ENCODE measurements at places on chromosomes 1 and 21. TPM values are rescaled to one million over a fixed set of nuclear protein-coding genes. Genes with fewer than 3 reads are reported as not detected.
A peak's percentile ranks its signal among the peaks of the same experiment; 100 is the strongest.

DNA sequence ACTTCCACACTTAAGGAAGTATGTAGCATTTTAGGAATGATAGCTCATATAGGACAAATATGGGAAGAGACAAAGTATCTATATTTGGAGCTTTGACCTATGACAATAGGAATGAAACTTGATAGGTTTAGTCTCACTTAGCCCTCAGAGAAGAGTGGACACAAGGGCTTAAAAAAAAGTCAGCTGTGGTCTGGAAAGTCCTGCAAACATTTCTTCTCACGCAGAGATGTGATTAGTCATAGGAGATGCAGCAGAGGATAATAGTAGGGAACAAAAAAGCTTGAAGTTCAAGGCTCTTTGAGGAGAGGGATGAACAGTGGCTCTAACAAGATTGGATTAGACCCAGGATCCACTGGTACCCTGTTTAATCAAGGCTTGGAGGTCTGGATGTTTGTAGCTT lies 14.8 kb upstream of the RNF220 start:
- no peak overlapping the region for H3K4me3 ChIP-seq
- no peak for DNase-seq

GRCh38 chr1:32400876-32401631 lies 6.8 kb upstream of the BSDC1 start:
- H3K27me3 ChIP-seq = no peaks in the 10 kb centered on the region
- no peaks in the 10 kb centered on the region for H3K36me3 ChIP-seq
- peak; percentile 21 for DNase-seq
- no peak overlapping the region for H3K4me3 ChIP-seq

GRCh38 chr1:110113551-110113950 lies 1.3 kb downstream of the UBL4B start:
- no peaks in the 10 kb centered on the region for H3K36me3 ChIP-seq
- no peak overlapping the region for H3K27ac ChIP-seq
- no peak for DNase-seq

LRRC42 gene
- 23.6 TPM for total RNA-seq

- H3K4me1 ChIP-seq = no peaks in the 10 kb centered on the region
- no peak for DNase-seq
- H3K27ac ChIP-seq = no peak overlapping the region
- H3K36me3 ChIP-seq = no peaks in the 10 kb centered on the region
Measured at GRCh38 chr21:36693489-36694030, 5.4 kb upstream of the SIM2 start.

DNA sequence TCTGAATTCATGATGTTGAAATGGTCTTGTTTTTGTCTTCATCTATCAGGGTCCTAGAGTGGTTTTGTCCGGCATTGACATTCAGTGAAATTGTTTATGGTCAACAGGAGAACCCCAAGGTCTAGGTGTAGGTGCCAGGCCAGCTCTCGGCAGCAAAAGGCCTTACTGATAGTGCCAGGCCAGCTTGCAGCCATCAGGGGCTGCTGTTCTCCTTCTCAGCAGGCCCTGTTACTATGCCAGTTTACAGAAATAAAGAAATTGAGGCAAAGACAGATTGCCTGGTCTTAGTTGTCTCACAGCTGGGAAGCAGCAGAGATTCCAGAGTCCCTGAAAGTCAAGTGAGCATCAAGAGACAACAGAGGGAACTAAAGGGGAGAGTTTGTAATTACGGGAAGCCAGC lies 12.0 kb downstream of the HMGB4 start:
- no peak overlapping the region for H3K27ac ChIP-seq
- DNase-seq = no peak
- H3K36me3 ChIP-seq = no peaks in the 10 kb centered on the region
- no peak overlapping the region for H3K4me3 ChIP-seq

- H3K27me3 ChIP-seq = no peaks in the 10 kb centered on the region
- no peaks in the 10 kb centered on the region for H3K36me3 ChIP-seq
- H3K4me3 ChIP-seq = no peak overlapping the region
- DNase-seq = no peak
- H3K27ac ChIP-seq = no peak overlapping the region
Measured at GRCh38 chr1:242083742-242084141, 84.8 kb upstream of the MAP1LC3C start.

- H3K27me3 ChIP-seq = no peaks in the 10 kb centered on the region
- no peak overlapping the region for H3K4me3 ChIP-seq
- no peak for DNase-seq
- no peaks in the 10 kb centered on the region for H3K4me1 ChIP-seq
Measured at GRCh38 chr1:76021846-76022245, 52.7 kb upstream of the ST6GALNAC3 start.

MYBPH gene
- not detected for total RNA-seq

- DNase-seq = no peak
- H3K27ac ChIP-seq = no peak overlapping the region
- no peaks in the 10 kb centered on the region for H3K27me3 ChIP-seq
- H3K4me1 ChIP-seq = no peaks in the 10 kb centered on the region
- H3K4me3 ChIP-seq = no peak overlapping the region
- no peaks in the 10 kb centered on the region for H3K36me3 ChIP-seq
Measured at GRCh38 chr21:24938573-24938972, 668.7 kb downstream of the MRPL39 start.

- H3K4me3 ChIP-seq = no peak overlapping the region
- H3K27ac ChIP-seq = no peak overlapping the region
- no peaks in the 10 kb centered on the region for H3K27me3 ChIP-seq
- H3K36me3 ChIP-seq = no peaks in the 10 kb centered on the region
- no peaks in the 10 kb centered on the region for H3K4me1 ChIP-seq
- DNase-seq = no peak
Measured at GRCh38 chr1:236433819-236434315, 39.8 kb downstream of the EDARADD start.

FCMR gene
- total RNA-seq = 75.1 TPM

GRCh38 chr1:39927538-39927937 lies 25.8 kb upstream of the MYCL start:
- no peaks in the 10 kb centered on the region for H3K27me3 ChIP-seq
- DNase-seq = no peak
- H3K4me3 ChIP-seq = no peak overlapping the region
- no peaks in the 10 kb centered on the region for H3K36me3 ChIP-seq
- H3K4me1 ChIP-seq = no peaks in the 10 kb centered on the region
- no peak overlapping the region for H3K27ac ChIP-seq

VANGL2 gene
- 0.04 TPM for total RNA-seq

DNA sequence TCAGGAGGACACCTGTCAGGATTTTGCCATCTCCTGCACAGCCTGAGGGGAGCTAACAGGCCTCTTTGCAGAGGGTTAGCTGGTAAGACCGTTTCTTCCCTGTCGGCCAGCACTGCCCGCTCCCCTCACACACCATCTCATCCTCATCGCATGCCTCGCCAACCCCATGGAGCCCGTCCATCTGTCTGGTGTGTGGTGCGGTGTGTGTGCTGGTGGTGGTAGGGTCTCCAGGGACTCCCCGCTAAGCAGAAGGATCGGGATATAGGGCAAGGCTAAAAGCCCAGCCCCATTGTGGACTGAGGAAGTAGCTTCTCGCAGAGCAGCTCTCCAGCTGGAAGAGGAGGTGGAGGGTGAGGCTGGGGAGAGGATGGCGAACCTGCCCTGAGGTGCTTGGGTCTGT lies 6.8 kb upstream of the SFN start:
- H3K4me3 ChIP-seq = no peak overlapping the region
- no peaks in the 10 kb centered on the region for H3K27me3 ChIP-seq
- no peaks in the 10 kb centered on the region for H3K4me1 ChIP-seq
- H3K36me3 ChIP-seq = peaks cover 32% of the 10 kb centered on the region
- no peak for DNase-seq

DNA sequence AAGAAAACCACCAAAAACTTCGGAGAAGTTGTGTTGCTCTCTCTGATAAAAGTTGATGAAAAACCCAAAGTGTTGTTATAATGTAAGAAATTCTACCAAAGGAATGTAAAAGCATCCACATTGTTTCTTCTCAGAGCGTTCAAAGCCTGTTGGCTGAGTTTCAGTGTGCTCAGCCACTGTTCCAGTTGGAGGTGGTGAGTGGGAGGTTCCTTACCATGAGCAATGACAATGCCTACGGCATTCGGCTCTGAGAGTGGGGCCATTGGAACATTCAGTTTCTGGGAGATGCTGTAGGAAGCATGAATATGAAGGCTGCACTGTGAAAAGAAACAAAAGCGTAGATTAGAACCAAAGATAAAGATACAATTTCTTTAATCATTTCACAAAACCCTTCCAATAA lies 20.5 kb upstream of the MYBPHL start:
- H3K27me3 ChIP-seq = no peaks in the 10 kb centered on the region
- DNase-seq = no peak

DNA sequence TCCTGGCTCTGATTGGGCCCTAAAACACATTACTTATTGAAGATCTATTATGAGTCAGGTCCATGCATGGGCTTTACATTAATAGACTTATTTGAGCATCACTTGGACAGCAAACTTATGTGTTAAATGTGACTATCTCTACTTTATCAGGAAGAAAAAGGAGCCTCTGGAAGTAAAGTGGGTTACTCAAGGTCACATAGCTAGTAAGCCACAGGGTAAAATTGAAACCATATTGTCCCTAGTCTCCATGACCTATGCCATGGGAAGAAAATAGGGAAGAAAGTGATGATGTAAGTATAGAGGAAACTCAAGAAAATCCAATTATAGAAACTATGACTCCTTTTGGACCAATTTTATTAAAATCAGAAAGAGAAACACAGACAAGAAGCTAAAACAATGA lies 555.3 kb downstream of the NUF2 start:
- no peak overlapping the region for H3K27ac ChIP-seq
- DNase-seq = no peak
- no peak overlapping the region for H3K4me3 ChIP-seq
- no peaks in the 10 kb centered on the region for H3K4me1 ChIP-seq
- H3K36me3 ChIP-seq = no peaks in the 10 kb centered on the region
- H3K27me3 ChIP-seq = no peaks in the 10 kb centered on the region

IL10 gene
- 7.6 TPM for total RNA-seq

Measured in CD8-positive, alpha-beta memory T cell (primary cell).